ENCODE measurements at places on chromosomes 3 and 15.

DNA sequence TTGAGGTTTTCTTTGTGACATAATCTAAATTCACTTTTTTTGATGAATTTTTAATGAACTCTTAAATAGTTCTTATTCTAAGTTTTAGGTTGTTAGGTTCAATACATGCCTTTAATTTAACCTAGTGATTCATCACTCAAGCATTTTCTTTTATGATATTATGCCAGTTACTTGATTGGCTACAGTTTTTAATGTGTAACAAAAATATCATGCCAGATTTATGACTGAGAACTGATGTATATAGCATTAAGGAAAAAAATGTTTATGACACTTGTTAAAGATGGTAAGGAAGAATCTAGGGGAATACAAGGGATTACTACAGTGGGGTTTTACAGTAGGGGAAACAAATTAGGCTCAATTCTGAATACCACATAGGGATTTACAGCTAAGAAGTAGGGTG is 103.1 kb downstream of the VGLL3 start:
- no peak for DNase-seq

DNA sequence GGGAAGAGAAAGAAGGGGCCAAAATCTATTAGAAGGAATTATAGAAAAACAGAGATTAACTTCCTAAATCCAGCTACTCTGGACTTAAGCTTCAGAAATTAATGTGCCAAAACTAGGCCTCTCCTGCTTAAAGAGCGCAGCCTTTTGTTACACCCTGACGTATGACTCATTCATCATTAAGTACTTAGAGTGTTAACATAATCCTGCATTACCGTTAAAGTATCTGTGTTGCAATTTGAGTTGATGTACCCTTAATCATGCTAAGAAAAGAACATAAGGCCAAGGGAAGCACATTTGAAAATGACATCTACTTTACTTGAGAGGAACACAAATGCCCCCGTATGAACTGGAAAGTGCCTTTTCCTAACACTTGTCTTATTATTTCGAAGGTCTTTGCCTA is 7.9 kb downstream of the HTR3D start:
- DNase-seq = no peak

GRCh38 chr3:126556637-126557414 is 1.9 kb downstream of the C3orf22 start:
- no peak for DNase-seq

DNA sequence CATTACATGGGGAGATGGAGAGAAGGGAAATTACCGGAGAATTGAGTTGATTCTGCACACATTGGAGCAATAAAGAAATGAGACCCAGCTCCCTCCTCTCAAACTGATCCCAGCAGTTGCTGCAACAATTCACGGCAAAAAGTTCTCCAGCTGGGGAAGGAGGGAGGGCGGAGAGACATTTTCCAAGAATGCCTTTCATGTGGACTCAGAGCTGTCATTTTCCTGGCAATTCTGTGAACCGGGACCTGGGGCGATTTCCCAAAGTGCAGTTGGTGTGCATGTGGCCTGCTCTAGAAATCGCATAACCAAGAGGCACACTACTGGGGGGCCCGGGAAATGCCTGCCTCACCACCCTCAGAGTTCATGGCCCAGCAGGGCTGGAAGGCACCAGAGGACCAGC is 48.7 kb upstream of the IREB2 start:
- DNase-seq = peak; percentile 67

GRCh38 chr3:54928046-54928770 is at the start of gene LRTM1:
LRTM1 (minus strand) TSS chr3:54928059; CDS start chr3:54927911, 148 bp downstream.
- DNase-seq = no peak

DNA sequence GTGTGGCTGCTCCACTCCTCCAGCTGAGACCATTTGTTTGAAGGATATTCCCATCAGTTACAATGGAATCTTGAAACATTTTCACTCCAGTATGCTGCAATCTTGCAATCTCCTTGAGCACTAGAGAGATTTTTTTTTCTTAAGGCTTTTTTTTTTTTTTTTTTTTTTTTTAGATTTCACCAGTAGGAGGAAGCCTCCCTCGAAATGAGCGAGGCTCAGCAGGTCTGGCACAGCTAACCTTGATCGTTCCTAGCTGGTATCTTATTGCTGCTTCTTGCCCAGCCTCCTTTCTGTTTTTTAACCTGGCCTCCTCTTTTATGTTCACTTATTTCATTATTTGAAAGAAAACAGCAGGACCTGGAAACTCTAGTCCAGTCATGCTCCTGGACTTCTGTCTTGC is 48.1 kb downstream of the RAP2B start:
- peak; percentile 44 for DNase-seq

DNA sequence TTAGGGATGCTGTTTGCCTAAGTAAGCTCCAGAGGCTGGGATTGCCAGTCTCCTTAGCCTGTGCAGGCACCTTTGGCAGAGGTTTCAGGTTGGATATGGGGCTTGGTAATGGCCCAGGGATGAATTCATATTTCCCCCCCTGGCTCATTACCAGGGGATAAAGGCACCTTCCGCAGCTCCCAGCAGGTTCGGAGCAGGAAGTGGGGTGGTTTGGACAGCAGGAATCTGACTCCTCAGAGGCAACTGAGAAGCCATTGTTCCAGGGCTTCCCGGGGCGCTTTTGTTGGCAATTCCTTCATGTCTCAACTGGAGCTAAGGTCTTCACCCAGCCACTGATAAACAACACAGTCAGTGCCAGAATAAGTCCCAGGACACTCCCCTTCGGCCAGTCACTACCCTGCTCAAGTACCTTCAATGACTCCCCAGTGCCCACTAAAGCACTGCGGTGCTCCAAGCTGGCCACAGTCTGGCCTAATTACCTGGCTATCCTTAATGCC is 85.3 kb upstream of the SLC6A6 start:
- DNase-seq = no peak

GRCh38 chr3:172321035-172321434 is 127.2 kb downstream of the GHSR start:
- DNase-seq = no peak

GRCh38 chr3:142065344-142065743 is 84.0 kb downstream of the TFDP2 start:
- DNase-seq = no peak

GRCh38 chr15:49343546-49343945 is 79.5 kb upstream of the FGF7 start:
- no peak for DNase-seq

DNA sequence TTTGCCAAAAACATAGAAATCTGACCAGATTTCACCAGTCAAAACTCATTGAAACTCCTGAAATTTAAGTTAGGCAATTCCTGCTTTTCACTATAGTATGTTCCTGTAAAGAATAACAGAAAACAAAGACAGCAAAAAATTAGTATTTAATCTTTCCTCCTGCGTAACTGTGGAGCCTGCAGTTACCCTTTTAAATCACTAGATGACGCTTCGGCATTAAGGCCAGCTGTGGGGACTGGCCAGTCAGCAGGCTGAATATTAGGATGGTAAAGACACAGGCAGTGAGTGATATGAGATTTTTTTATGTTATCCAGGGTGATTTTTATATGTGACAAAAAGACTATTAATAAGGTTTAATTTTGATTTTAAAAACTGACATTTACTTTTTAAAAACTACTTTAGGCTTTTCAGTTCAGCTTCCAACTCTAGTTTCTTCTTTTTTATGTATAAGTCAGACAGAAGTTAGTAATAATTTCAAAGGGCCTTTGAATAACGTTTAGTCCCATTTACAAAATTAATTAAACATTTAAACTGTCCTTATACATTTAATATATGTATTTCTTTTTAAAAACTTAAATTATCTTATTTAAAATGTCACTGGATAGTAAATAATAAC is 165.1 kb downstream of the PPM1L start:
- DNase-seq = peak; percentile 80

DNA sequence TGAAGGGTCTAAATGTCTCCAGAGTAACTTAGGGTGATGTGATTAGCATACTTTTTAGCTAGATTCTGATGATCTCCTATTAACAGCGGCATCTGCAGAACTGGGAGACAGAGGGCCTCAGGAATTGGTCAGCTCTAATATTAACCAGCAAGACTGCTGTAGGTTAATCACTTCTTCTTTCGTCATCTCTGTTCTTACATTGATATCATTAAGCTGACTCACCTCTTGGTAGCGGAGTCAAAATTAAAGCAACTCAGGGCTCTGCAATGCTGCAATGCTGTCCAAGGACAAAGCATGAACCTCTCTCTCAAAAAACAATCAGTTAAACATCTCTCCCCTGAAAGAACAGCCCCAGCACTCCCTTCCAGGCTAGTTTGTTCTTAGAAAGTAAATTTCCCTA is 57.5 kb upstream of the TRA2B start:
- DNase-seq = peak; percentile 60

GRCh38 chr3:142904639-142905436 is 16.0 kb upstream of the PCOLCE2 start:
- DNase-seq = peak; percentile 74

GRCh38 chr3:45178183-45179023 is 32.2 kb upstream of the CDCP1 start:
- DNase-seq = peak; percentile 40

GRCh38 chr15:75042730-75043508 is 19.5 kb downstream of the PPCDC start:
- peak; percentile 35 for DNase-seq

All from AG20443 (cell line).